Activated CD4-positive, alpha-beta T cell treated with anti-CD3 and anti-CD28 coated beads, Interleukin-2, amount 50 U/mL, for 4 hours (primary cell): ENCODE measurements at places on chromosomes 5 and 9.

GRCh38 chr9:26012797-26013196 is 334.6 kb upstream of the TUSC1 start:
- DNase-seq: no peak

GRCh38 chr9:96491079-96491879 is 41.3 kb downstream of the HABP4 start:
- no peak for DNase-seq

DNA sequence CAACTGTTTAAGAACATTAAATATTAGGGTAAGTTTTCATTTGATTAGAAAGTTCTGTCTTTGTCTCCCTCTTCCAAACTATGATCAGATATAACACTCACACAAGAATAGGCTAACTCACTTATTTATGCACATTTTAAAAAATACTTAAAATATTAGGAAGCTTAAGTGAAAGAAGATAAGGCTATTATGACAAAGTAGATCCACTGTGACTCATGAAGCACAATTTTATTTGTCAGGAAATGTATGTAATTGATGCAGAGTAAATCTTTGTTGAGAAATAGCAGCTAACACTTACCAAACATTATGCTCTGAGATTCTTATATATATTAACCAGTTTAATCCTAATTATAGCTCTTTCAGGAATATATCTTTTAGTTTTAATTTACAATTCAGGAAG is 560.6 kb downstream of the CSNK1G3 start:
- no peak for DNase-seq

DNA sequence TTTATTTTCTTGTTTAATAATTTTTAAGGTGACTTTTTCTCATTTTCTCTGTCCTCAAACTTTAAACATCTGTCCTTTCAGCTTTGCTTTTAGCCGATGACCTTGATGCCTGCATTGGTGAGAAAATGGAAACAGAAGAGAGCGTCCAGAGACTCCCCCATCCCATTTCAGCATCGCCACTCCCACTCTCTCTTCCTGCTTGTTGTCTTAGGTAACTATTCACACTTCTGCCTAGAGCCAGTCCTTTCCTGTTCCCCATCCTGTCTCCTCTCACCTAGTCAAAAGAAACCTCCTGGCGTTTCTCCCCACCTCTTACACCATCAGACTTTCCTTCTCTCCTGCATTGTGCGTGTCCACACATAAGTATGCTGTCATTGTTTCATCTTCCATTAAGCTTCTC is 124.6 kb downstream of the MAST4 start:
- DNase-seq: no peak

DNA sequence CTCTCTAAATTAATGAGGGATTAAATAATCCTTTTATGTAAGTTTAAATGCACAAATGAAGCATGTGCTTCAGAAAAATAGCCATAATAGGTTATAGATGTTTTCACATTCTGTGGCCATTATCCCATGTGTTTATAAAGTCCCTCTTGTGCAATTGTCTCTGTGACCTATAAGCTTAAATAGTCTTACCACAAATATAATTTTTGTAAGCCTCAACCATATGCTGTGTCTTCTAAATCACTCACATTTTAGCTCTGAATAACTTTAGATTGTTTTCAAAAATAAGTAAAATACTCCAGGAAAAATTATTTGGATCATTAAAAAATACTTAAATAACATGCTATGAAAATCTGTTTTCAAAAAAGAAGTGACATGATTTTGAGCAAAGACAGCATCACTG is 1894.7 kb downstream of the MAT2B start:
- no peak for DNase-seq

GRCh38 chr5:109483395-109483971 is 73.7 kb upstream of the PJA2 start:
- DNase-seq: no peak

DNA sequence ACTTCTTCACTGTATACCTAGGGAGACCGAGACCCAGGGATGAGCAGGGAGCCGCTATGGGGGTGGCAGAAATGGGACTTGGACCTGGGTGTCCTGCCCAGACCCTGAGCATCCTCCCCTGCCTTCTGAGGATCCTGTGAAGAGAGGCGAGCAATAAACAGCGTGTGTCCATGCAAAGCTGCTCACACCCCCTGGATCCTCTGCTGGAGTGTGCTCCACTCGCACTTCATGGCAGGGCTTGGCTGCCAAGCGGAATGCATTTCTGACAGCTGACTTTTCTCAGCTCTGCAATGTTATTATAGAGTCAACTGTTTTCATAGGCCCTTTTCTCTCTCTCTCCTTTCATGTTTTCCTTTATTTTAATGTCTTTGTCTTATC is 31.0 kb upstream of the ALDH1B1 start:
- no peak for DNase-seq

- DNase-seq: no peak
Observed at GRCh38 chr5:75380099-75380498, 43.1 kb downstream of the HMGCR start.

DNA sequence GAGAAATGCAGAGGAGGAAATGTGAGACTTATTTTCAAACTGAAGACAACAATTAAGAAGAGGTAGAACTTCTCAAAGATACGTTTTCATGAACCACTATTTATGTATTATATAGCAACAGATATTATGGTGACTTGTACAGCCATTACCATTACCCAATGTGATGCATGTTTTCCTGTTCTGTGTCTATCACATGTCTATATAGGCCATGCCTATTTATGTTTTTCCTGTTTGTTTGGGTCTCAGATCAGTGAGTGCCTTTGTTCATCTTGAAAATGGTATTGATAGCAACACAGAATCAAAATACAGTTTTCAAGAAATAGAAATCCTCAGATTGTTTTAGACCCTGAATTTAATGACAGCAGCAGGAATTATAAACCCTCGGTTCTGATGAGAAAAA is 44.0 kb downstream of the DAPK1 start:
- DNase-seq: no peak

GRCh38 chr5:39073767-39074016 is 507 bp downstream of the RICTOR start:
- DNase-seq: no peak

DNA sequence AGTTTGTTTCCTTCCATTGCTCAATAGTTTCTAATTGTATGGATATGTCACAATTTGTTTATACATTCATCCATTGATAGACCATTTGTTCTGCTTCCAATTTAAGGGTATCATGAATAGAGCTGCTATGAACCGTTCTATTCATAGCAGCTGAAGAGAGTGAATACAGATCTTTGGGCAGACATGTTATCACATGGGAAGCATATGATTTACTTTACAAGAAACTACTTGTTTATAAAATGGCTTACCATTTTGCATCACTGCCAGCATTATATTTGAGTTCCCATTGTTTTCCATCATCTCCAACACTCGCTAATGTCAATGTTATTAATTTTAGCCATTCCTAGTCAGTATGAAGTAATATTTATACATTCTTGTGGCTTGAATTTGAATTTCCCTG is 549.0 kb downstream of the MAT2B start:
- DNase-seq: no peak

DNA sequence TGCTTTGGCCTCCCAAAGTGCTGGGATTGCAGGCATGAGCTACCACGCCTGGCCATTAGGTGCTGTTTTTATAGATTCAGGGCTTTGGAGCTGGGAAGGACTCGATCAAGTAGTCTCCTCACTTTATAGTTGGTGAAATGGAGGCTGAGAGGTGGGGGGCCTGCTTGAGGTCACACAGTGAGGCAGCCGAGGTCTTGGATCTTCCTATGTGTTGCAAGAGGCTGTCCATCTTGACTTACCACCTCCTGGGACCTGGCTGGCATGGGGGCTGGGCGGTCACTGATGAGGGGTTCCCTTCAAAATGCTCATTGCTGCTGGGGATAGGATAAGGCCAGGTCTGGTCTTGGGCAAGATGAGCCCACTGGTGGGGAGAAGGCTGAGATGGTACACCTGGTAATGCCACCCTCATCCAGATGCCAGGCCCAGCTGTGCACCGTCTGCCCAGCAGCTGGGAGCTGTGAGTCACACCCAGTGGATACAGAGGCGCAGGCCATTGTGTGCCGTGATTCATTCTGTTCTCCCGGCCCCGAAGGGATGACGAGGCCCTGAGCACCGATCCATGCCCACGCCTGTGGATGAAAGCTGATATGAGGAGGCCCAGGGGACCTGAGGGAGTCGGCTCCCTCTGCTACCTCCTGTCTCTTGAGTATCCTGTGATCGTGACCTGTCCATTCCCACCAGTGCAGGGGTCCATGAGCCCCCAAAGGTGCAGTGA is 10.5 kb upstream of the NDST1 start:
- no peak for DNase-seq

- DNase-seq: no peak
Observed at GRCh38 chr9:33939924-33940874, 108.5 kb downstream of the UBAP2 start.

- DNase-seq: no peak
Observed at GRCh38 chr5:148989567-148989966, 73.3 kb downstream of the SH3TC2 start.

DNA sequence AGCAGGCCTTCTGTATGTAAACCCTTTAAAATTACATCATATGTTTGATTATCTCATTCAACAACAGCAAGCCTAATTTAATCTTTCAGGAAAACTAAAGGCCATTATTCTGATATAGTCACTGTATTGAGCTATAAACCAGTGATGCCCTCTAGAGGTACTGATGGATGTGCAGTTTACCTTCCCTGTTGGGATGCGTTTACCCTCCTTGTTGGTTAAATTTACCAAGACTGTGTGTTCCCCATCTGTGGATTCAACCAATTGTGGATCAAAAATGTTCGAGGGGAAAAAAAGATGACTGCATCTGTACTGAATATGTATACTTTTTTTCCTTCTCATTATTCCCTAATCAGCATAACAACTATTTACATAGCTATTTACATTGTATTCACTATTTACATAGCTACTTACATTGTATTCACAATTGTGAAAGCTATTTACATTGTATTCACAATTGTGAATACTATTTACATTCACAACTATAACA is 3.7 kb upstream of the BAAT start:
- DNase-seq: no peak

- no peak for DNase-seq
Observed at GRCh38 chr5:2740876-2741555, 10.5 kb downstream of the IRX2 start.

- DNase-seq: no peak
Observed at GRCh38 chr9:127167560-127168326, 45.3 kb upstream of the ANGPTL2 start.

DNA sequence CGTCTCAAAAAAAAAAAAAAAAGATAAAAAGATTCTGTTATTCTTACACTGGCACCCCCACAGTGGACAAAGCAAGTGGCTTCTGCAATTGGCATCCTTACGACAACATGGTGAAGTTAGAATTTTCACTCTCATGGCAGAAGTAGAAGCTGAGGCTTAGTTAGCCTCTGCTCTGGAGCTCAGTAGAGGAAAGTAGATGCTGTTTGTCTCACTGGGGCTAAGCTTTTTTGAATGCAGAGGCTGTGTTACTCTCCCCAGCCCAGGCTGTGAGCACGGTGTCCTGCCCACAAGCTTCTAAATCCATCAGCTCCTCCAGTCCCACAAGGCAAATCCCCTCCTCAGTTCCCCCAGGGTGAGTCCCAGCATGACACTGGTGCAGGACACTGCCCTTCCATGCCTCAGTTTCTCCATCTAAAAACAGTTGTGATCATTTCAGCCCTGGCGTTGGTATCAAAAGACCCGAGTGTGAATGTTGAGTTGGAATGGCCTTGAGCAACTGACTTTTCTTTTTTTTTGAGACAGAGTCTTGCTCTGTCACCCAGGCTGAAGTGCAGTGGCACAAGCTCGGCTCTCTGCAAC is 22.6 kb upstream of the PHF19 start:
- no peak for DNase-seq

DNA sequence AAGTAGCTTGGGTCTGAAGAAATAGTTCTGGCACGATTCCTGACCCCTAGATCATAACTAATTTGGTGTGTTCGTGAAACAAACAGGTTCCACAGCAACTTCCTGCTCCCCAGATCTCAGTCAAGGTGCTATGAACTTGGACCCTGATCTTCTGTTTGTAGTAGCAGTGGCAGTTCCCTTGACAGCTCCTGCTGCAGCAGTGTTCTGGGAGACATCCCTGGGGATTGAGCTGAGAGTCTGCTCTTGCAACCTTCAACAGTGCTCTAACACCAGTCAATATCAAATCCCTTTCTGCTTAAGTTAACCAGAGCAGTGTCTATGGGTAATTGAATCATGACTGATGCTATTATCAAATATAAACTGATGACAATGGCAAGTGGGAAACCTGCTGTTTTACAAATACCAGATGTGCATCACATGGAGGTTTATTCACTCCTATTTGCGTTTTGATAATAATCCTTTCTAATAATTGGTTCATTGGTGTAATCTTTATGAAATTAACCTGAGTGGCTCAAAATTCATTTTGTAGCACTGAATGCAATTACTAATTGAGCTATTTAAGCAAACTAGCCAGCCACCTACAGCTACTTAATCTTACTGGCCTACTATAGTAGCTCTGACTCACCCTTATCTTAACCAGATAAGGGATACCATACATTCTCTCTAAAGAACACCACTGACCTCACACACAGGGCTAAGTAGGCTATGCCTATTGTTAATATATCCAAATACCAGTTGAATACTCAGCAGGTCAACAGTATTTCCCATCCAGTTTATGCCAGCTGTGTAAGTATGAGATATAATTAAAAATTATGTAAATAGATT is 21.9 kb downstream of the KDM4C start:
- no peak for DNase-seq

- DNase-seq: no peak
Observed at GRCh38 chr5:154696891-154697290, 58.3 kb upstream of the LARP1 start.

GRCh38 chr9:85744480-85744879 is 2.7 kb upstream of the AGTPBP1 start:
- no peak for DNase-seq

DNA sequence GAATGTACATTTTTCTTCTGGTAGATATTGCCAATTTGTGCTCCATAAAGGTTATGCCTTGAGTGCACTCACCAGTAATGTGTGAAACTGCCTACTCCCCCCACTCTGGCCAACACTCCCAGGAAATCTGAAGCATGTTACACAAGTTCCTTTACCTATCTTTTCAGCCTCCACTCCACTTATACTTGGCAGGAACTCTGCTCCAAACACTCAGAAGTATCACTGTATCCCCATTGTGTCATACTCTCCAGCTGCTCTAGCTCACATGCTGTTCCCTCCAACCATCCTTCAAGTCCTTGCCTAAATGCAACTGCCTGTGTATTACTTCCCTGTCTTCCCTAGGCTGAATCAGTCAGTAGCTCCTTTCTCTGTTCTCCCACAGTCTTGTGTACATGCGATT is 28.3 kb downstream of the POU4F3 start:
- DNase-seq: no peak

- DNase-seq: no peak
Observed at GRCh38 chr5:14467886-14468285, 113.7 kb upstream of the OTULINL start.

GRCh38 chr9:98256756-98257155 is 1.3 kb upstream of the TBC1D2 start:
- DNase-seq: peak; percentile 23
